ENCODE measurements at places on chromosomes 6 and 20.

DNA sequence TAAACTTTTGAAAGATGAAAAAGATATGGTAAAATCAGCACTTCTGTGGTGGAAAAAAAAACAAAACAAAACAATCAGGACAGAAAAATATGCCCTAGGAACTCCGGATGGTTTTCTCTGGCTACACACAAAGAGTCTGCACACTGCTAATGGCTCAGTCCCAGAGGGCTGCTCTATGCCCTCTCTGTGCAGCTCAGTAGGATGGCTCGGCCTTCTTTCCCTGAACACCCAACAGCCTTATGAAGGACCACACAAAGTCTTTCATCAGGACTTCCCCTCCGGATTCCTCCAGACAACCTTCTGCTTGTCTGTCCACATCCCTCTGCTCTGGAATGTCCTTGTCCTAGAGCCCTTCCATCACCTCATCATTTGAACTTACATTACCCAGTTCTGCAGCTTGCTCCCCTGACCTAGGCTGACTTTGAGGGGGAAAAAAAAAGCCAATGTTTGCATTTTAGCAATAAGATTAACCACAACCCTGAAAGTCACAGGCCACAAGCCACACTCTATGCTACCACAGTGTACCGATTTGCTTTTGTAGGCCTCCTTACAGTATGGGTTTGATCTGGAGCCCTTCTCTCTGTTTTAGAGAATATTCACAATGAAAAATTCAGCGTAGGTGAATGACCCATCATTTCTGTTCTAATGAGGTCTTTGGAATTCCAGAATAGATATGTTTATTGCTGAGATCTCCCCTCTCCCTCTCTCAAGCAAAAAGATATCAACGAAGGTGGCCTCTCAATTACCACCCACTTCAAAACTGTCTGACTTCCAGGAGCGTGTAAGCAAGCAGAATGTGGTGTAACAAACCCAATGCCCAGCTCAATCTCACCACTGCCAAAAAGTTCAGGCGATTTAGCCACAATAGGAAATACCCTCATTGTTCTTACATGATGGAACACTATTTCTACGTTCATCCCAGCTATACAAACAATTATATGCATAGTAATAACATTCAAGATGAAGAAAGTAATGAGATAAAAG lies 164.0 kb downstream of the GMDS start:
- DNase-seq = no peak

DNA sequence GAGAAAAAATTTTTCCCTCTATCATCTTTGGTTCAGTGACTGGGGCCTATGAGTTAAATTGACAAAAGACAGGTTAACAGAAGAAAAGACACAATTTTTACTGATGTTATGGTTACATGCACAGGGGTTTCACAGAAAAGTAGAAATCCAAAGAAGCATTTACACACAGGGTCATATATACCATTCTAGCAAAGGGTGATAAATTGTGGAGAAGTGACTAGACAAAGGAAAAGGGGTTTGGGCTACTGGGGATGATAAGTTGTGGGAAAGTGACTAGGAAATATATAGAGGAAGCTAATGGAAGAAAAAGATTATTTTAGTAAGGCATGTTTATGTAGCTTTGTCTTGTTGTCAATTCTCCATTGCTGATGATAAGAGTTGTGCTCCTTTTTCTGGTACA lies 276.7 kb upstream of the JARID2 start:
- no peak for DNase-seq

DNA sequence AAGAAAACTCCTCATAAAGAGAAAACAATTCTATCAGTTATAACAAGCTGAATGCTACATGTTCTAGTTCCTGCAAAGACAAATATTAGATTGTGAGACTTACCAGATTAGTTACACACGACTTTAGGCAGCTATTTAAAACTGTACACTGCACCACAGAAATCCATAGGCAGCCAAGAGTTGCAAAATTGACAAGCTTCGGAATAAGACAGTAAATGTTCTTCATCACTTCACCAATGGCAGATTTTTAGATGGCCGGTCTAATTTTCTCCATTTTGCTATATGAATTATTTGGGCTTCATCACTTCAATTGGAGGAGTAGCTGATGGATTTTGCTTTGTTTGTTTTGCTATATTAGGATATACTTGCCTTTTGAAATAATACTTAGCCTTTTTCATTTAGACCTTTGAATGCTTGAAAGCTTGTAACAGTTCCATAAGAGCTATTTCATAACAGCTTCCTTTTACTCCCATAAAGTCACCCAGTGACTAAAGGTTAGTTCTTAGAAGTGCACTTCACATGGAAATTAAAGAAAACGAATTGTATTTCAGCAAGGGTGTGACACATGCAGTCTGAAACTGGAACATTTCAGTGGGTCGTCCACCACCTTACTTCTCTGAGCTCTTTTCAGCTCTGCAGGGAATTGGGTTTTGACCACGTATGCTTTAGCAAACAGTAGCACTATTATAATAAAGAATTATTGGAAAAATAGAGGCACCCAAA lies at the start of gene ROS1:
TSS of gene ROS1 (minus strand) at position 512 of the 723 bp plus-strand sequence. CDS start at position 226, 286 bp downstream.
- no peak for DNase-seq

DNA sequence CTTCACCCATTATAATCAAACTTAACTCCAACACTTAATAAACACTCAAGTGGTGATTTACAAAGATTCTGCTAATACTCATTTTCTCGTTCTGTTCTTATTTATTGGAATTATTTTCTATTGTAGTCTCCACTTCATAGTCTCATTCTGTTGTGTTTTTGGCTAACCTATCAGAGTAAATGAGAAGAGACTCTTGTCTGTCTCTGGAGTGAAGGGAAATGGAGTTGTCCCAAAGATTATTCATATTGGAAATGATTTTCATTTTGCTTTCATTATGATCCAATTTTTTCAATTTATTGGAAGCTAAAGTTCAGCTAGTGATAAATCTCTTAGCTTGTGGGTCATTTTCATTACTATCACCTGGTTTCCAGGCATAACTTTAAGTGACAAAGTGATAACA lies 454.9 kb upstream of the JAG1 start:
- no peak for DNase-seq

- DNase-seq = no peak
Observed at GRCh38 chr20:18729231-18729825, 84.3 kb upstream of the SCP2D1 start.

DNA sequence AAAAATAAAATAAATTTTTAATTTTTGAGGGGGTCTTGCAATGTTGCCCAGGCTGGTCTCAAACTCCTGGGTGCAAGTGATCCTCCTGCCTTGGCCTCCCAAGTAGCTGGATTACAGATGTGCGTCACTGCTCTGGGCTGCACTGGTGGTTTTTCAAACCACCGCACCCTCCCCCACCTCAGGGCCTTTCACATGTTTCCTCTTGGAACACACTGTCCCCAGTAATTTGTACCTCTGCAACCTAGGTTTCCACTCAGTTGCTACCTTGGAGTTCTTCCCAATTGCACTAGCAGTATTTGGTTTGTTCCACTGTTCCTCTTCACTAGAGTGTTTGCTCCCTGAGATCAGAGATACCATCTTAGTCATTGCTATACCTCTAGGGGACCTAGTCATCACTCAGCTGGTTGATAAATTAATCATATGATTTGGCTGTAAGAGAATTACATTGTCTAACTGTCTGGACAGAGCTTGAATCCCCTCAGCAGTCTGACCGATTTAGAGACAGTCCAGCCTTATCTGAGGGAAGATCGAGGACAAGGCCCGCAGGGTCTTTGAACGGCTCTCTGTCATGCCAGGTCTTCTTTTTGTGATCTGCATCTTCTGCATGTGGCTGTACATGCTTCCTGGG lies 32.0 kb downstream of the CEP43 start:
- no peak for DNase-seq

- no peak for DNase-seq
Observed at GRCh38 chr6:1667012-1667804, 57.5 kb downstream of the FOXC1 start.

DNA sequence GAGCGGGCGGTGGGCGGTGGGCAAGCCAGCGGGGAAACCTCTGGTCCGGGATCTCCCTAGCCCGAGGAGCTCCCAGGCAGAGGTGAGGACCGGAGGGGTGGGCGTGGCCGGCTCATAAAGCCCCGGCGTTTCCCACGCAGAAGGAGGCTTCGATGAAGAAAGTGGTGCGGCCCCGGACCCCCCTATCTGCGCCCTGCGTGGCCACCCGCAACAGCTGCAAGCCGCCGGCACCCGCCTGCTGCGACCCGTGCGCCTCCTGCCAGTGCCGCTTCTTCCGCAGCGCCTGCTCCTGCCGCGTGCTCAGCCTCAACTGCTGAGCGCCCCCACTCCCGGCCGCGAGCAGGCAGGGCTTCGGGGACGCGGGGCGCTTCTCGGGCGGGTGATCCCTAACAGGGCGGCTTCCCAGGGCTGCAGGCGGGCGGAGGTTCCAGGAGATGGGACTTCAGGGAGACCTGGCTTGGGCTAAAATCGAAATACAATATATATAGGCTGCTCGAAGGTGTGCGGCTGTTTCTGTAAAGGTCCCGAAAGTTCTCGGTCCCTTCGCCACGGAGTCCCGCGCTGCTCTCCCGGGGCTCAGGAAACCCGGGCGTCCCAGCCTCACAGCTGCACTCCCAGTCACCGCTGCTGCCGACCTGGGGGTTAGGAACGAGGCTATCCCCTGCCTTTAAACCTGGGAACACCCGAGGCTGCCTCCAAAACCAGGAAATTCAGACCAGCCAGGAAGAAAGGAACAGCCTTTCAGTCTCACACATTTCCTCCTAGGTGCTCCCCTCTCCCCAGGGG lies 27.8 kb downstream of the ASIP start:
- peak; percentile 2 for DNase-seq

- no peak for DNase-seq
Observed at GRCh38 chr6:44489910-44490604, 102.6 kb downstream of the CDC5L start.

- no peak for DNase-seq
Observed at GRCh38 chr6:40573221-40573620, 13.9 kb downstream of the LRFN2 start.

GRCh38 chr20:1150218-1150617 lies 31.8 kb downstream of the PSMF1 start:
- DNase-seq = no peak

DNA sequence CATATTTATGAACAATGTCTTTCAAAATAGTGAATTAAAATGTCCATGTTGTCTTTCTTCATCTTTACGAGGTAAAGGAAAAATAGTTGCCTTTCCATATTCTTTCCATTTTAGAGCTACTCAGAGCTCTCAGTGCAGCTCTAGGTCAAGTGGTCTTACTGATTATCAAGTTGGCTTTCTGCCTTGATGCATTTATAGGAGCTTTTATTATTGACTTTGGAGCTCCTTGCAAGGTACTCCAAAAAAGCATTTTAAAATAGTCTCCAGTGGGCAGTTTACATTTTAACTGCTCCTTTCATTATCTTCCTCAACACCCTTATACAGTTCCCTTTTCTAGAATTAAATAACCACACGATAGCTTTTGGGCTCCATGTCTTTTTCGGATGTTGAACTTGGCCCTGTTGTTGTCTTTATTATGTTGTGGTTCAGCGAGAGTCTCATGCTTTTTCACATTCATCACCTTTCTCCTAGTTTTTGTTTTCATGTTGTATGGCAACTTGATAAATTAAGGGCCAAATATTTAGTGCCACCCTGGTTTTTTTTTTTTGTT lies 122.9 kb downstream of the CLIC5 start:
- DNase-seq = no peak

- DNase-seq = no peak
Observed at GRCh38 chr6:108294297-108294726, 542 bp upstream of the AFG1L start.

DNA sequence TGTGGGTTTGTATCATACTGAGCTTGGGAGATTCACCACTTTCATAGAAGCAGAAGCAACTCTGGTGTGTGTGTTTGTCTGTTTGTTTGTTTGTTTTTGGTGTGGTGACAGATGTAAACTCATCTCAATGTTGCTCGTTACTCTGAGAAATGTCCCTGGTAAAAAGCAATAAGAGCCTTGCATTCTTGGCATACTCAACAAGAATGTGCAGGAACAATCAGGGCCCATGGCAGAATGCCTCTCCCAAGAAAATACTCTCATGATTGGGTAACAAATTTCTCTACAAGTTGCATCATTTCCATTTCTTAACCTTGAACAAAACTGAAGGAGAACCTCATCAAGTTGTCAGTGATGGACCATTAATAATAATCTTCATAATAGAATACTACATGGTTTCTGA lies 43.0 kb upstream of the PKHD1 start:
- no peak for DNase-seq

DNA sequence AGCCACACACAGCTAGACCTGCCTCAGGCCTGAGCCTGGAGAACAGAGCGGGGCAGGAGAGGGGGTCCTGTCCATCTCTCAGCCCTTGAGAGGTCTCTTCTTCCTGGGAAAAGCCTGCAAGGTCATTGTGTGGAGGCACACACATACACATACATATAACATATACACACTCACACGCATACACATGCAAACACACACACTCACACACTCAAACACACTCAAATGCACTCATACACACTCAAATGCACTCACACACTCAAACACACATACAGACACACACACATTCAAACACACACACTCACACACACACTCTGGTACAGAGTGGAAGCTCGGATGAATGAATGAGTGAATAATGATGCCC lies 515 bp downstream of the TLDC2 start:
- DNase-seq = no peak

- peak; percentile 47 for DNase-seq
Observed at GRCh38 chr6:22028403-22029090, 268.3 kb downstream of the PRL start.

DNA sequence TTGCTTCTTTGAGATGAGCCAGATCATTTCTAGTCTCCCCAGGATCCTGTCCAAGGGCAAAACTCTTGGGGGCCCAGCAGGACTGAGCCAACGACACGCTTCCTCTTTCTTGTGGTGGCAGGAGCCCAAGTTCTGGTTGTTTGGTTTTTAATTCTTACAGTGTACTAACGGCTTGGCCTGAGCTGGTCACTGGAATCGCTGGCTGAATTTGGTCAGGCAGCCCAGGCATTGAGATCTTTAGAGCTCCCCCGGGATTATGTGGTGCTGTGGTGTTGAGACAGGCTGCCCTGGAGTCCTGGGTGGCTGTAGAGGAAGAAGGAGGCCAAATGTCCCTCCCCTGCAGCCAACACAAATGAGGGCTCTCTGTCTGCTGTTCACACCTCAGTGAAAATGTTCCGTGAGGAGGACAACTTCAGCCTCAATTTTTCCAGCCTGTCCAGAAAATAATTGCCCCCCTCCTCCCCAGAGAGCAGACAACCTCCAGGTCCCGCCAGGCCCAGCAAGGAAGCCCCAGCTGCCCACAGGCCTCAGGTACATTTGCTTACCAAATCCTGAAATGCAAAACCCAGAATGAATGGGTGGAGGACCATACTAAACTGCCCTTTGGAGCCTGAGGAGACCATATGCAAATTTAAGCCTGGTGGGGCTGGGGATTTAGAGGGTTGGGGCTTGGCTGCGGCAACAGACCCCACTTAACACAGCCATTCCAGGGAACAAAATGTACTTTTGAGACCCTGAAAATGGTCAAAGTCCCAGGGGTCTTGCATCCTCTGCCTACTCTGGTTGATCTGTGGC lies 23.6 kb downstream of the BNIP5 start:
- DNase-seq = no peak

GRCh38 chr6:155340464-155341129 lies 26.3 kb upstream of the TFB1M start:
- DNase-seq = no peak

DNA sequence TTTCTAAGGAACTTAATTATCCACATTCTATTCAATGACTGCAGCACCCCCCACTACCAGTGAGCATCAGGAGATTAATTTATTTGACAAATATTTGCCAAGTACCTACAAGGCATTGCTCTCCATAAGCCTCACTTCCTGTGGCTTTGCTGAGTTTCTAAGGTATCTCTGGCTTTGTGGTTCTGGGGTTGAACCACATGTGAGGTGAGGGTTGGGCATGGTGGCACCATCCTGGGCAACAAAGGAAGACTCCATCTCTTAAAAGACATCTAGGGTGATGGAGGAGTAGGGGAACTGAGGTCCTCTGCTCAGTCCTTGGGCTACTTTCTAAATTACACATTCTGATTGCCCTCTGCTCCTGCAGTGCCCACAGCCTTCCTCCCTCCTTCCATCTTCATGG lies 25.5 kb upstream of the WFDC2 start:
- no peak for DNase-seq
